ENCODE measurements at places on chromosomes 5 and 9. TPM values are rescaled to one million over a fixed set of nuclear protein-coding genes. Genes with fewer than 3 reads are reported as not detected.

- DNase-seq, result no peak
Observed at GRCh38 chr5:150731669-150732242, 27.1 kb downstream of the DCTN4 start.

EPB41L4B gene
- 0.51 TPM for total RNA-seq

SH3PXD2B gene
- total RNA-seq, result 0.09 TPM

- DNase-seq, result no peak
Observed at GRCh38 chr9:126230692-126231091, 95.9 kb upstream of the MVB12B start.

GRCh38 chr9:135376511-135377265, 102.9 kb upstream of the PPP1R26 start:
- no peak for DNase-seq

- DNase-seq, result no peak
Observed at GRCh38 chr9:123049589-123050222, 16.2 kb downstream of the GPR21 start.

C5orf46 gene
- not detected for total RNA-seq

DNA sequence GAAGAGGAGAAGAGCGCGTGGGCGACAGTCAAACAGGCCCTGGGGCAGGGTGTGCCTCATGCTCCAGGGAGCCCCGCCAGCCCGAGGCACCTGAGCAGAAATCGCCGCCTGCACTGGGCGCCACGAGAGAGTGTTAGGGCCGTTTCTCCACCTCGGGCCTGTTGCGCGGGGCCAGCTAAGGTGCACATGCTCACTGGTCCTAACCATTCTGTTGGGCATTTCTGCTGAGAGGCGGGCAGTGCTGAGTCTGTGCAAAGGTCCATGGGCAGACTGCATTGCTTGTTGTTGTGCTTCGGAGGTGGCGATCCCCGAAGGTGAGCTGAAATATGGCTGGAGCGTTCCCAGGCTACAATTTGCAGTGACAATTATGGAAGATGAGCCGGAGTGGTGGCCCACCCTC, 367.8 kb upstream of the SPATA31A5 start:
- no peak for DNase-seq

EIF4E1B gene
- not detected for total RNA-seq

DNA sequence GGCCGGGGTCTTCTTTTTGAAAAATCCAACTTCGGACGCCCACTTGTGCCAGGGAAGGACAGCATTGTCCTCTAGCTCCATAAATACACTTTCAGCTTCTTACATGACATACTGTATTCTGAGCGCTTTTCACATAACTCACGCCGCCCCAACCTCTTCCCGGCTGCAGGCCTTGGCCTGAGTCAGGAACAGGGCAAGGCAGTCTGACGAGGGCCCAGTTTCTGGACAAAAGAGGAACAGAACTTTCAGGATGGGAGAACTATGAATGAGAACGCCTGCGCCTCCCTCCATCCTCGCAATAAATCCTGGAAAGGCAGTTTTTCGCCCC, 650 bp downstream of the DCTN4 start:
- DNase-seq, result no peak

CEP72 gene
- total RNA-seq, result 44.2 TPM

ARSK gene
- total RNA-seq, result 6.0 TPM

- DNase-seq, result no peak
Observed at GRCh38 chr5:16944816-16945562, 8.9 kb upstream of the MYO10 start.

DNA sequence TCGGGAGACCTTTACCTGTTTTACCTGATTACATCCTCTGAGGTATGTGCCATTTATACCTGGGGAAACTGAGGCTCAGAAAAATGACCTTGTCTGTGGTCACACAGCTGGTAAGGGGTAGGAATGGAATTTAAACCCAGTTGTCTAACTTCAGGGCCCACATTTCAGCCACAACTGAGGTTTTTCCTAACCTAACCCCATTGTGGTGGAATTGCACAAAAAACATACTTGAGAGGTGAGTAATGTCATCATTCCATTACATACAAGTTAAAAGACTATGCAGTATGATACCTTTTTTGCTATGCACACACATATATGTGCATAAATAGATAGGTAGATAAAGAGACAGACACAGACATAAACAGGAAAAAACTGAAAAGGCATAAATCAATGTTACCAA, 14.1 kb downstream of the FGF1 start:
- DNase-seq, result no peak

GRCh38 chr9:113205432-113205831, 15.6 kb downstream of the FKBP15 start:
- DNase-seq, result no peak

GRCh38 chr5:36646507-36647023, 40.2 kb downstream of the SLC1A3 start:
- no peak for DNase-seq

GRCh38 chr9:131259916-131260597, 16.3 kb downstream of the FAM78A start:
- no peak for DNase-seq

GRCh38 chr5:141479776-141480175, 4.0 kb downstream of the PCDHGC3 start:
- no peak for DNase-seq

DNA sequence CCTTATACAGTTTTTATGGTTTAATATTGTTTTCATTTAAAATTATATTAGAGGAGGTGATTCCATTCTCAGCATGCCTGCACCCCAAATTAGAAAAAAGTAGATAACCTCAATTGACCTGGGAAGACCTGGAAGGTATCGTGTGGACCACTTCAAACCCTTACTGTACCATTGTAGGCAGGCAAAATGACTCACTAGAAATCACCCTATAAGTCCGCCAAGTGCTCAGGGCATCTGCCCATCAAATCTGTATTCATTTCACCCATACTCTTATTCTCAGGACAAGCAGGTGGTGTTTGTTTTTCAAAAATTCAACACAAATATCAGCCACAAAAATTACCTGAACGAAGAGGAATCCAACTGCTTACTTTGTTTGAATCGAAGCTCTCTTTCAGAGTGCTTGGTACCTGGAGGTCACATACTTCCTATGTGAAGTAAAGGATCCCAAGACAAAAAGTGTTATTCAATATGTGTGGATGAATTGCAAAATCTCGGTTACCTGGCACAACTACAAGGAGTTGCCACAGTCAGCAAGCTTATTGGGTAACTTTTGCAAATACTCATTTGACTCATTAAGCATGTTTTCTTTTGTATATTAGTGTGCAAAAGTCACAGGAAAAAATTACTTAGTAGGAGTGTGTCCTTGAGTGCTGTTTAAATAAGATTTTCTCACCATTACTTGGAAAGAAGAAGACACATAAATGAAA, 216.2 kb downstream of the ENC1 start:
- DNase-seq, result no peak

GRCh38 chr5:175336781-175337180, 107.2 kb downstream of the DRD1 start:
- DNase-seq, result no peak

DNA sequence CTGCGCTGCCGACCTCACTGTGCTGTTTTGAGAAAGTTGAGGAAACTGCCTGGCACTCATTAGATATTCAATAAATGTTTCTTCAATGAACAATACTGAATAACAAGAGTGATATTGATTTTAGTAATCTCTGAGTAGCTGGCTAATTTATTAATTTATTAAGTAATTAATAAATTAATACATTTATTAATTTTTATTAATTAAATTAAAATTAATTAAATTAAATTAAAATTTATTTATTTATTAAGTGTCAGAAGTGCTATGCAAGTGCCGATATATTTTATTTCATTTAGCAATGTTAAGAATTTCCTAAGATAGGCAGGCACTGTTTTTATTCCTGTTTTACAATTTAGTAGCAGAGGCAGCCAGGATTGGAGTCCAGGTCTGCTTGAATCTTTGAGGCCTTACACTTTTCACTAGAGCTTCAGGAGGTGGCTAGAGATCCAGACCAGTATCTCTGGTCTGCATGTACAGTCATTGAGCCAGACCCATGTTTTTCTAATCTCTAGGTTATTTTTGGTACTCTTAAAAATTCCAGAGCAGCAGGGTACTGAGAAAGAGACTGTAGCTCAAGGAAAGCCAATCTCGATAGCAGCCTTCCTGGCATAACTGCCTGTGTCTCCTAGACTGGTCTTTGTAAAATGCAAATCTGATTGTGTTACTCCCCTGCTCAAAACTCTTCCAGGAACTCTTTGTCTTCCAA, 109.2 kb downstream of the ARHGEF28 start:
- no peak for DNase-seq

DNA sequence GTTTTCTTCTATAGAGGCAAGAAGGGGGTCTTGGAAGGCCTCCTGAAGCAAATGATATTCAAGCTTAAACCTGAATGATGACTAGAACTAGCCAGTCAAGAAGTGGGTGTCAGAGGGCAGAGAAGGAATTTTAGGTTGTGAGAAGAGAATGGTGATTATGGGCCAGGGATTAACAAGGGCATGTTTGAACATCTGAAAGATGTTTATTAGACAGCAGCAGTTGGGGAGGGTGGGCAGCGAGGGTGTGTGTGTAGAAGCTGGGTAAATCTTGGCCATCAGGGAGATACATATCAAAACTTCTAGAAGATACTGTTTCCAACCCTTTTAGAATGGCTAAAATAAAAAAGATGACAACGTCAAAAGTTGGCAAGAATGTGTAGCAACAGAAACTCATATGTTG, 54.5 kb downstream of the MAN2A1 start:
- DNase-seq, result no peak

GRCh38 chr5:89604342-89604741, 721.4 kb upstream of the MEF2C start:
- DNase-seq, result no peak

- DNase-seq, result no peak
Observed at GRCh38 chr9:111300140-111300735, 29.8 kb downstream of the OR2K2 start.

DBH gene
- total RNA-seq, result not detected

DNA sequence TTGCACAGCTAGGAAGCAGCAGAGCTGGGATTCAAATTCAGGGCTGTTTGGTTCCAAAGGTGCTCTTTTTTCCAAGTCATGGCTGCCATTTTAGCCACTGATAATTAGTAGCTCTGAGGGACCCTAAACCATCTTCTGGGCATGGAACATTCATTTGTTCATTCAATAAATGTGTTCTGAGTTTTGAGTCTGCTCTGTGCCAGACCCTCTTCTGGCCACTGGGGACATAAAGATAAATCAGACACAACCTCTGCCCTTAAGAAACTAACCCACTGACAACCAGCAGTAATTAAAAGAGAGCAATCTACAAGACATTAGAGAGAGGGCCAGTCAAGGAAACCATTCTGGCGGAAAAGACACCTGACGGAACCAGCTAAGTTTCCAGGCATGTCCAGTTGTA, 2.0 kb upstream of the CPEB4 start:
- no peak for DNase-seq

- DNase-seq, result no peak
Observed at GRCh38 chr5:146606893-146607292, 90.9 kb upstream of the GPR151 start.

POU4F3 gene
- not detected for total RNA-seq

PGM5 gene
- total RNA-seq, result not detected

CEL gene
- total RNA-seq, result 9.3 TPM

DNA sequence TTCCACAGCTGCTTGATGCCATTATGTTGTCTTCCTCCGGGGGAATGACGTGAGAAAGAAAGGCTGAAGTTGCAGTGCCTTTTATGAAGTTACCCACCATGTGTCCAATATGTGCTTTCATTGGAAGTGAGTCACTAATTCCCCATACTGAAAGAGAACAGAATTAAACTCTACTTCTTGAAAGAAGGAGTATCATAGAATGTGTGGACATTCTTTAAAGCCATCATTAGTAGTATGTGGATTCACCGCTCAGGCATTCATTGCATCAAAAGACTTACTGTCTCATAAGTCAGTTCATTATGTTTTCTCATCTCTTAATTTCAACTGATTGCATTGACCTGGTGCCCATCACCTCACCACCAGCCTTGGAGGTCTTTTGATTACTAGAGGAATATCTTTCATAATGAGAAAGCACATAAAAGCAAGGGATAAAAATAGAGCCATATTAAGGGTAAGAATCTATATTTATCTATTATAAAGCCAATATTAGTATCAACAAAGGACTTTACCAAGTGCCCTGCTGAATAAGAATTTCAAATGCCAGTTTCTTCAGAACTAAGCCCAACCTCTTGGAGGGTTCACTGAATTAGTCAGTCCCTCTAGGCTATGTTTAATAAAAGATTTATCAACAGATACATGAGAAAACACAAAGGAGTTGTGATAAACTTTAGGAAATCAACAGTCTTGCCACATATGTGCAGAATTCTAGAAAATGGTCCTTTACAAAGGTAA, 516.1 kb downstream of the NTRK2 start:
- DNase-seq, result no peak

DNA sequence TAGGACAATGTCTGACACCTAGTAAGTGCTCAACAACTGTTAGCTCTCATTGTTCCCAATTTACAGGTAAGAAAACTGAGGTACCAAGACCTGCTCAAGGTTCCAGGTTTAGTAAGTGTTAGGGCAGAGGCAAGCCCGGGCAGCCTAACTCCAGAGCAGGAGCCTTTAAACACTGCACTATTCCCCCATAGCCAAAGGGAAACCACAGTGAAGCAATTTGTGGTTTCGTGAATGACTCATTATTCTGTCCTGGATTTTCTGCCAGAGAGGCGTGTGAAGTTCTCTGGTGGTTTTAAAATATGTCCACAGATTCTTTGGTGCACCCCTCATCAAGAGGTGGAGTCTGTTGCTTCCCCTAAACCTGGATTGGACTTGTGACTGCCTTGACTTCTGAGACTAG, 1.0 kb upstream of the MCC start:
- no peak for DNase-seq

- DNase-seq, result no peak
Observed at GRCh38 chr5:96637196-96637595, 25.0 kb upstream of the CAST start.

CNTLN gene
- total RNA-seq, result 0.91 TPM

DNA sequence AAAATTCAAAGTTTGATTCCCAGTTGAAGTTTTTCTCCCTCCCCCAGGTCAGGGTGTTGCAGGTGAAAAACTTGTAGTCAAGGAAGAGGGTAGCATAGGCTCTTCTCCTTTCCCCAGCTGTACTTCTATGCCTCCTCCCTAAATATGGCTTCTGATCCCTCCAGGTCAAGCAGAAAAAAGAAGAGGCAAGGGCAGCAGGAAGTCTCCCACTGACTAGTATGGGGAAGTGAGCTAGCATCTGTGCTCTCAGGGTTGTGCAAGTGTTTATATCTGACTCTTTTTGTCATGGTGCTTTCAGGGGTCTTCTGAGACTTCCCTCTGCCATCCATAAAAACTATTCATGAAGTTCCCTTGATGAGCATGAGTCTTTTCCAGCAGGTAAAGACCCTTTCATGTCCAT, 76.0 kb downstream of the ATPSCKMT start:
- no peak for DNase-seq

DNA sequence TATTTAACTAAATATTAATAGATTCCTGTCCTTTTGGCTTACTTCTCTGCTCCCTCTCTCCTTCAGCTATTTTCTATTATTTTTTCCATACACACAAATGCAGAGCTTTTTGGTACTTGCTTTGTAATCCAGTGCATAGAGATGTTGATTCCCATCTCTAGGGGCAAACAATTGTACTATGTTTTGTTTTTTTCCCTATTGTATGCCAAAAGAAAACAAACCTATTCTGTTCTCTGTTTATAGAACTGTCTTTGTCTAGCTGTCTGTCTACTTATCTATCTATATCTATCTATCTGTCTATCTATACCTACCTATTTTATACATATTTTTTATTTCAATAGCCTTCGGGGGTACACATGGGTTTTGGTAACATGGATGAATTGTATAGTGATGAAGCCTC, 121.6 kb upstream of the LIFR start:
- DNase-seq, result no peak

Data from activated naive CD4-positive, alpha-beta T cell treated with anti-CD3 and anti-CD28 coated beads, Interleukin-2, amount 50 U/mL, for 72 hours (primary cell).